ENCODE measurements at places on chromosomes 5 and 9. TPM values are rescaled to one million over a fixed set of nuclear protein-coding genes. Genes with fewer than 3 reads are reported as not detected.

Gene KCNN2
- total RNA-seq = not detected

Gene TEX53
- total RNA-seq = not detected

Gene MAP1B
- 21.9 TPM for total RNA-seq

Gene ARID3C
- total RNA-seq = 1.5 TPM

Gene ECSCR
- 6.3 TPM for total RNA-seq

- DNase-seq = peak; percentile 84
Measured at GRCh38 chr5:181246276-181247049, 2.8 kb upstream of the RACK1 start.

DNA sequence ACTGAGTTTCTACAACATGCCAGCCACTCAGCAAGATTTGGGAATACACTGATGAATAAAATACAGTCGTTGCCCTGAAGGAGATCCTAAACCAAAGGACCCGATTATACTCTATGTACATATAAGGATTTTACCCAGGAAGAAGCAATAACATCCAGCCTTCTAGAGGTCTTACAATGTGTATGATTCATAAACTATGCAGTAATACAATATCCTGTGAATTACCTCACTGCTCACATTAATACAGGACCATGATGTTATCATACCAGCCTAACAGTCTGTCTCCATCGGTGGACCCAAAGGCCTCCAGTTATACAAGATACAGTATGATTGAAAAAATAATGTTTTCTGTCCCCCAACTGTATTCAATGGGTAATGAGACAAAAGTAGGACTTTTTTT, 310.5 kb upstream of the TRPM3 start:
- DNase-seq = no peak

DNA sequence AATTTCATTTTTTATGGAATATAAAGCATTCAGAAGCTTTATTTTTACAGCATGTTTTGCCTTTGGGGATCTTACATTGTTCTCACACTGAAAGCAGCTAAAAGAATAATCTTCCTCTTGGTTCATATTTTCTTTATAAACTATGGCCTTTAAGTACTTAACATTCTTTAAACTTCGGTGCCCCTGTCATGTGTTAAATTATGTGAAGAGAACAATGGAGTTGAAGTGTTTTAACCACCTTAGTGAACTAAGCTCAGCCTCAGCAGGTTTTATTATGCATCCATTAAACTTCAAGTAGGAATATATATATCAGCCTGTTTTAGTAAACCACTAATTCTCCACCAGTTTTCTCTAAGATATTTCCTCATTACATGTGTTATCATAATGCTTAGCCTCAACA, 371.4 kb upstream of the CDH18 start:
- no peak for DNase-seq

DNA sequence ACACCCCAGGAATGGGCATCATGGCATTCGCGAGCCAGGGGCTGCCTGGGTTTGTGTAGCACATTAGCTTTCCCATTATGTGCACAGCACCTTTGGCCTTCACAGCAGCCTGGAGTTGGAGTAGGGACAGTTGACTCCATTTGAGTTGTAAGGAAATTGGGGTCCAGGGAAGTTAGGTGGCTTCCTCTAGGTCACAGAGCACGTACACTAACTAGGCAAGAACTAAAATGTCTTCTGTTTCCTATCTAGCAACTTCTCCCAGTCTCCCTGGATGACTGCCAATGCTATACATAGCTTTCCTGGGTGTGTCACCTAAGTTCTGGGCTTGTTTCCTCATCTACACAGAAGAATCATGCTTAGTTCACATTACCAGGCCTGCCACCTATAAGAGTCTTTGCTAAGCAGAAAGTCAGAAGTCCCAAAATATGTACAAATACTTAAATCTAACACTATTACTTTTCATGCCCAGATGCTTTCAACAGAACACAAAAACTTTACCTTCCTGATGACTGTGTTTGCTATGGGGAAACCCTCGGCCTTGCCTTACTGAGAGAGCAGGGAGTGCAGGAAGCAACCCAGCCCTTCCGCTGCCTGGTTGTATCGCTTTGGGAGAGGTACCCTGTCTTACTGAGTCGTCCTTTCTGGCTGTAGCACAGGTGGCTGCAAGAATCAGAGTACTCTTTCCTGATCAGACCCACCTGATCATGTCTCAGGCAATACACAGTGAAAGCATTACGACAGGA, 12.0 kb downstream of the MACROH2A1 start:
- no peak for DNase-seq

Gene TAF1L
- under 0.01 TPM for total RNA-seq

Gene SCGB3A2
- not detected for total RNA-seq

Gene GFI1B
- total RNA-seq = not detected

Gene TLE1
- 13.6 TPM for total RNA-seq

- DNase-seq = peak; percentile 2
Measured at GRCh38 chr9:111720174-111720573, 58.8 kb downstream of the GNG10 start.

GRCh38 chr9:35322075-35322885, 160.5 kb downstream of the UNC13B start:
- no peak for DNase-seq

GRCh38 chr5:29382780-29383179, 1810.7 kb upstream of the CDH6 start:
- DNase-seq = no peak

Gene GHR
- total RNA-seq = not detected

- no peak for DNase-seq
Measured at GRCh38 chr5:170333161-170333910, 35.8 kb upstream of the LCP2 start.

- DNase-seq = no peak
Measured at GRCh38 chr5:146755793-146756192, 122.8 kb downstream of the PPP2R2B start.

DNA sequence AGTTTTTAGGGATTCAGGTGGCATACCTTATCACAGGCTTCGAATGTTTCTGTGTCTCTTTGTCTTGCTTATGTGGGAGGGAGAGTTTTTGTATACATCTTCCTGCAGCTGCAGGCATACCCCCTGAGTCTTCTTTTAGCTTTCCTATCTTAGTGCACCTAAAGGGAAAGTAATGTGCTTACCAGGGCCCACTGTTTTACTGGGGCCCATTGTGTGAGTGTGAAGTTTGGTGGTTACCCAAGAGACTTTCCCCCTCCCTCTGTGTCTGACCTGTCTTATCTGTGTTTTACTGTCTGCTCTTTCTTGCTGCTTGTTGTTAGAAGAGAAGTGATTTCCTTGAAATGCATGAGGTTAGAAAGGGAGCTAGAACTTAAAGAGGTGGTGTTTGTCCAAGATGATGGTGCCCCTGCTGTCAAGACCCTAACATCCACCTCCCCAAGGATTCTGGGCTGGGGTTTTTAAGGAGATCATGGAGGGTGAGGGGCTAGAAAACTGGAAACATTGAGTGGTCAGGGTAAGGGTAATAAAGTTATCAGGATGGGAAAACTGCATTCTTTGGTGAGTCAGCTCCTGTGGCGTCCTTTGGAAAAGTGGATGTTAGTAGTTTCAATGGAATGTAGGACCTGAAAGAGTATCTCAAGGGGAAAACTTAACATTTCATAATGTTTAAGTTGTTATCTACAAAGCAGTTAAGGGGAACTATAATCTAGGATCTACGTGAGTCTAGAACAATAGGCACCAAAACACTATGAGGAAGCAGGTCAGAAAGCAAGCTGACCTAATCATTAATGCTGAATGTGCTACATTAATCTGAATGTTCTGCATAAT, 583.5 kb upstream of the TUSC1 start:
- no peak for DNase-seq

DNA sequence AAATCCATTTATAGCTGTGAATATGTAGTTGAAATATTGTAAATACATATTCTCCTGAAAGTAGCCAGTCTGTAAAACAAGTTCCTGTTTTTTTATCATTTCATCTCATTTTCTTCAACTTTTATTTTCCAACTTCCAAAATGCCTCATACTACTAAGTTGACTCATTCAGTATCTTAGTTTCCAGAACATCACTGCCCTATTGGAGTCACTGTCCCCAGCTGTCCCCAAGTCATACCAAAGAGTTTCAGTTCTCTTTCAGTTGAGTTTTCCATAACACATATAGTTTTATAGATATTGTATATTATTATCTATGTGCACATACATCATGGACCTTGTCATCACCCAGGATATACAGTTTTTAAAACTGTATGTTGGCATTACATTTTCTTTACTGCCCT, 261.7 kb downstream of the CDH12 start:
- no peak for DNase-seq

Gene SV2C
- total RNA-seq = 0.43 TPM

Gene SLC28A3
- total RNA-seq = not detected

DNA sequence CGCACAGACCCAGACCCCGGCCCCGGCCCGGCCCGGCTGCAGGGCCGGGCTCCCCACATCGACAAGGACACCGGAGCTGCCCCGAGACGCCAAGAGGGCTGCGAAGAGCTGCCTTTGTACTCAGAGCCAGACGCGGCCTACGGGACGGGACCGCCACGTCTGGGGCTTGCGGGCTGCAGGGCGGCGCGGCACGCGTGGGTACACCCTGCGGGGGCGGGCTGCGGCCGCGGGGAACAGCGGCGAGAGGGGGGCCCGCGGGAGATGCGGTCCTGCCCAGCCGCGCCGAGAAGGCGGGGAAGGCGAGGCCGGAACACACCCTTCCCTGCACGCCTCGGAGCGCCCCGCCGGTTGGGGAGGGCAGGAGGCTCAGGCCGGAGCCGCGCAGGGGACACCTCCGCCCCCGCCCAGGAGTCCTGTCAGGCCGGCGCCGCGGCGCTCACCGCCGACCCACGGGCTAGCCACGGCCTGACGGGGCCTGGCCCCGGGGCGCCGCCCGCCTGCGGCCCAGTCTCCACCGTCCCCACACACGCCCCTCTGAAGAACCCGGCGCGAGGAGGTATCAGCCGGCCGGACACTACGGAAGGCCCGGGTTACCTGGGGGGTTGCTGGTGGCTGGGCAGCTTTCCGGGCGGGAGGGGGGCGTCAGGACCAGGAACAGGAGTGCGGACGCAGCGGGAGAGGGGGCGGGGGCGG, 478 bp downstream of the RAB14 start:
- no peak for DNase-seq

DNA sequence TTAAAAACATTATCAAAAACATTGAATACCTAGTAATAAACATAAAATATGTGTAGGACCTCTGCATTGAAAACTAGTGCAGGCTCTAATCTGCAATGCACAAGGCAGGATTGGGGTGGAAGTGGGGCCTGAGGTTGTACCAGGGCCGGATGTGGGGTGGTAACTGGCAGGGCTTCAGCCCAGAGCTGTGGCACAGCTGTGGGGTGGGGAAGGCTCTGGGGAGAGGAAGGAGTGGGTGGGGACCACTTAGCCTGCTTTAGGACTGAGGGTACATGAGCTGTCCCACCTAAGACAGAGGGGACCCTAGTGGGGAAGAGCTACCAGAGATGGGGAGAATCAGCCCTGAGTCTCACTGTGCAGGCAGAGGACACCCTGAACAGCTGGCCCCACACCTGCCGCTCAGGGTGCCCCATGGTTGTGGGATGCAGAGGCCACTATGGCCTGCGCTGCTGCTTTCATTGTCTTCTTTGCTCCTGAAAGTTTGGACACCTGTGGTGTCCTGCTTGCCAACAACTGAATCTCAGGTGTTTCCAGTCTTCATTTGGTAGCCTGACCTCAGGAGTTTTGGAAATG, 311.4 kb downstream of the TLE4 start:
- no peak for DNase-seq

Gene PCDHB8
- total RNA-seq = not detected

GRCh38 chr5:136080483-136081216, 51.9 kb downstream of the TGFBI start:
- DNase-seq = no peak

DNA sequence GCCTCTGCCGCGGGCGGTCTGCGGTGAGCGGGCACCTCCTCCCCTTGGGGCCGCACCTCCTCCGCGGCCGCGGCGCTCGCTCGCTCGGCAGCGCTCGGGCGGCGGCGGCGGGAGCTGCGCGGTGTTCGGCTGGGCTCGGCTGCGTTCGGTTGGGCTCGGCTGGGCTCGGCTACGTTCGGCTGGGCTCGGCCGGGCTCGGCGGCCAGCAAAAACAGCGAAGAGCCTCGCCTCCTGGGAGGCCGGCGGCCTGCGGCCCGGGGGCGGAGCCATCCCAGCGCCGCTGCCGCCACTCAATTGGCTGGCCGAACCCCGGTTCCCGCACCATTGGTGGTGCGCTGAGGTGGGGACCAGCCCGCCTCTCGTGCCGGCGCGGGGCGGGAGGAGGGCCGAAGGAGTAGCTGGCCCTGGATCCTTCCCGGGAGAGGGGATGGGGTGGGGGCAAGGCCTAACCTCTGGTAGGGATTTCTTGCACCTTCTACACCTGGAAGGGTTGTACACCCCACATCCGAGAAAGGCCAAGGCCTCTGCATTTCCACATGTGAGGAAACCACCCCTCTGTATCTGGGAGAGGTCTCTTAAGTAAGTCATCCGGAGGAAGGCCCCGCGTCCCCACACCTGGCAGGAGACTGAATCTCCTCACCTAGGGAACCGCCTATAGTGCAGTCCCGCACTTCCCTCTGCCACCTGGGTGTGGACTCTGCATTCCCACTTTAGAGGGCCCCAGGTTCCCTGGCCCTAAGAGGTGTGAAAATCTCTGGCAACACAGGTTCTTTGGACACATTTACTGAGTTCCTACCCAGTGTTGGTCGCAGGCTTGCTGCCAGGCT, at the start of gene ENHO:
Gene ENHO (minus strand): TSS at position 20 of the 827 bp plus-strand sequence. CDS start 1,295 bp downstream, outside the sequence.
- DNase-seq = peak; percentile 94

GRCh38 chr5:73938280-73938937, 312.4 kb downstream of the ARHGEF28 start:
- DNase-seq = no peak

GRCh38 chr9:110047955-110048402, 160.0 kb downstream of the C9orf152 start:
- DNase-seq = no peak

- DNase-seq = no peak
Measured at GRCh38 chr5:166353580-166353979, 1937.9 kb upstream of the WWC1 start.

Gene ARHGEF39
- 12.4 TPM for total RNA-seq

DNA sequence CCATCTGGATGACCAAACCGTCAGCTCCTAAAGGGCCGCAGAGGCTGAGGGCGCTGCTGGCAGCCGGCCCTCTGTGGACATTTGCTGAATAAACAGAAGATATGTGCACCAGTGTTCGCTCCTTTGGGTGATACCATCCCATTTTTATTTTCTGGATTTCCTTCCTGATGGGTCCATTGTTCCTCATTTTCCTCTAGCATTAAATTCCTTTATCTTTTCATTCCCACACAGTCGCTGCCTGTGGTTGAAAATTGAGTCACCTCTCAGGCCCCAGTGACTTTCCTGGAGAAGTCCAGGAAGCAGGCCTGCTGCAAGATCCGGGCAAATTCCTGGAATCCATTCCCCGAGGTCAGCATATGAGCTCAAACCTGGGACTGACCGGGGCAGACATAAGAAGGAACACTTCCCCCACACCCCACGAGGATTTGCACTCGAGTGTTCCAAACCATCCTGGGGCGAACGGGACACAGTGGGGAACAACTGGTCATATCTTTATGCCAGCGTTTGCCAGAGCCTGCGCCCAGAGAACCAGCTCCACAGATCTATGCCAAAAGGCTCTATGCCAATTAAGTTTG, 86.7 kb upstream of the PCA3 start:
- peak; percentile 80 for DNase-seq
